ENCODE measurements at places on chromosomes 16 and 17. TPM values are rescaled to one million over a fixed set of nuclear protein-coding genes. Genes with fewer than 3 reads are reported as not detected.
A peak's percentile ranks its signal among the peaks of the same experiment; 100 is the strongest.

The KRTAP3-2 gene
- not detected for polyA plus RNA-seq

The HBA1 gene
- polyA plus RNA-seq, result 856 TPM

The RUNDC3A gene
- 1.9 TPM for polyA plus RNA-seq

The ALOX12 gene
- 3.7 TPM for polyA plus RNA-seq

The CTRL gene
- polyA plus RNA-seq, result 5.2 TPM

- DNase-seq, result no peak
Measured at GRCh38 chr16:69448470-69449193, 24.2 kb downstream of the CYB5B start.

DNA sequence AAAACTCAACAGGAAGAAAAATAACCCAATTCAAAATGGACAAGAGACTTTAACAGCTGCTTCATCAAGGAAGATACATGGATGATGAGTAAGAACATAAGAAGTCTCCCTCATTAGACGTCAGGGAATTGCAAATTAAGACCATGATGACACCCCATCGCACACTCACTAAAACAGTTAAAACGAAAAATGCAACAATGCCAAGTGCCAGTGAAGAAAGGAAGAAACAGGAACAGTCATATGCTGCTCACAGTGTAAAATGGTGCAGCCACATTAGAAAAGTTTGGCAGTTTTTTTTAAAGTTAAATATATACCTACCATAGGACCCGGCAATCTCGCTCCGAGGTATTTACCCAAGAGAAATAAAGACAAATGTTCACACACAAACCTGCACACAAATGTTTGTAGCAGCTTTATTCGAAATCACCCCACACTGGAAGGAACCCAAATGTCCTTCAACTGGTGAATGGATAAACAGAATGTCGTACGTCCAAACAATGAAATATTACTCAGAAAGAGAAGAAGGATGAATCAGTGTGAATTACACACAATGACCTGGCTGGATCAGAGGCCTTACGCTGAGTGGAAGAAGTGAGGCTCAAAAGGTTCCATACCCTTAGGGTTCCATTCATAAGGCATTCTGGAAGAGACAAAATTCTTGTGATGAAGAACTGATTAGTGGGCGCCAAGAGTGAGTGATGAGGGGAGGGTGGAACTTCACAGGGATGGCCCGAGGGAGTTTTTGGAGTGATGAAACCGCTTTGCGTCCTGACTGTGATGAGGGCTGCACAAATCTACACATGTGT, 110.3 kb downstream of the C16orf95 start:
- DNase-seq, result no peak

GRCh38 chr17:41772218-41772585, 14.3 kb downstream of the JUP start:
- peak; percentile 27 for DNase-seq

DNA sequence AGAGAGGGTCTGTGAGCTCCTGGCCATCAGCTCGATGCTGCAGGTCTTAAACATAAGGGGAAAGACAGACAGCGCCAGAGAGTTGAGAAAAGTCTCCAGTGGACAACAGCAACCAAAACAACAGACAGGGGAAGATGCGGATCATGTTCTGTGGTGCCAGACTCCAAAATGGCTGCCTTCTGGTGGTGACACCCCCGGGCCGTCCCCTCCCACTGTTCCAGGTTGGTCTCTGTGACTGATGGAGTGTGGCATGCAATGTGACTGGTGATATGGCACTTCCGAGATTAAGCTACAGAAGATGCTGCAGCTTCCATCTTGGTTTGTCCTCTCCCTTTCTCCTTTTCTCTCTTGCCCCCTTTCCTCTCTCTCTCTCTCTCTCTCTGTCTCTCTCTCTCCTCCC, 40.4 kb upstream of the RBFOX3 start:
- DNase-seq, result no peak

- DNase-seq, result no peak
Measured at GRCh38 chr17:32222621-32223020, 43.0 kb upstream of the RHBDL3 start.

DNA sequence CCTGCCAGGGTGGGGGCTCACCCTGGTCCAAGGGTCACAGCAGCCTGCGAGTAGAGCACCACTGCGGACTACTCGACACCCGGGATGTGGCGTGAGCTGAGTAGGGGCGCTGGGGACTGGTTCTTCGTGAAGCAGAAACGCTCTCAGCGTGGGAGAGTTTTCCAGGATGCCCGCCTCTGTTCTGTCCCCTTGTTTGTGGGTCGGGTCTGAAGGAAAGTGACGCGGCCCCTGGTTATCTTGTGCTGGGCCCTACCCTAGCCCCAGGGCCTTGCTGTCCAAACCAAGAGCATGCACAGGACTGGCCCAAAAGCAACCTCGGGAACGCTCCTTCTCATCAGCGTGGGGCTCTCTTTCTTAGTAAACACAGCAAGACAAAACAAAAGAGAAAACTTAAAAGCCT, 303.3 kb downstream of the IRF8 start:
- no peak for DNase-seq

DNA sequence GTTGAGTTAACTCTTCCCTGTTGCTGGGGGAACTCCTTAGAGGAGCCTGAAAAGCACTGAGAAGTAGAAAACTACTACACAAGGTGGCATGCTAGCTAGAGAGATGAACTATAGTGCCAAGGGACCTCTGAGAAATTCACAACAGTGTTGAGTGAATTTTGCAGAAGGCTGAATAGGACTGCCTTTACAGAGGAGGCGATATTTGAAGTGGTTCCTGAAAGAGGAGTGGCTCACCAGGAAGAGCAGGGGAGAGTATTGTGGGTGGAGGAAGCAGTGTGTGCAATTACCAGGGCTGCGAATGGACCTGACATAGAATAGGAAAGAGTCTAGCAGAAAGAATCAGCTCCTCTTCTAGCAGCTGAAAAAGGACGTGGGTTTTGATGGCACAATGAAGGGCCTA, 66.4 kb downstream of the CDK5R1 start:
- no peak for DNase-seq
